ENCODE measurements at places on chromosomes 7 and 10. TPM values are rescaled to one million over a fixed set of nuclear protein-coding genes. Genes with fewer than 3 reads are reported as not detected.

The SYT15B gene
- 2.8 TPM for polyA plus RNA-seq

The CYP3A4 gene
- 0.20 TPM for polyA plus RNA-seq

The LIPK gene
- polyA plus RNA-seq = not detected

The HOXA11 gene
- polyA plus RNA-seq = 29.6 TPM

The EPO gene
- polyA plus RNA-seq = 0.17 TPM

The CTAGE4 gene
- polyA plus RNA-seq = 7.2 TPM

DNA sequence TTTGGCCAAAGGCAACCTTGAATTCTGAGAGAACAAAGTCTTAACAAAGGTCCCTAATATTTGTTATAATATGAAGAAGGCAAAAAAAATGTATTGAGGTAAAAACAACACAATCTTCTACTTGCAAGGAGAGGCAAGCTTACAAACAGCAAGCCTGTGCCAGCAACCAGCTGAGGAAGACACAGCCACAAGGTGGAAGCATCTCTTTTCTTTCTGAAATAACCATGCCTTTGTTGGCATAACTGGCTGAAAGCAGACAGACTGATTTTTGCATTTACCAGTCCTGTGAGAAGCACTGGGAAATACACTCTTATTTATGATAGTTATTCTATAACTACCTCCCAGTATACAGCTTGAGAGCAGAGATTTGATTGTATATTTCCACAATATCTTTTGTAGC is 292.0 kb downstream of the PHTF2 start:
- no peak for DNase-seq

DNA sequence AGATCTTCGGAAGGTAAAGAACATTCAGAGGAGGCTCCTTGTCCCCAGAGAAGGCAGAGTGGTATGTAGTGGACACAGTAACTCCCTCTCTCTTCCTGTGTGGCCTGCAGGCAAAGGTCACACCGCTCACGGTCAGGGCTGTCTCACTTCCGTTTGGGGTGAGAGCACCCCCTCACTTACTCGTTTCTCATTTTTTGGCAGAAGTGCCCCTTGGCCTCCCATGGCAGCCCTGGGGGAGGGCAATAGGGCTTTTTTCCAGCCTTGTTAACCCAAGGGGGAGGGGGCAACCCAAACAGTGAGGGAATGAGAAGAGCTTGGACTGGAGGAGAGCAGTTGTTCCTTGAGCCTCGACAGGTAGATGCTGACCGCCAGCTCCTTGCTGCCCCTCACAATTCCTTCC is 31.8 kb upstream of the SRGN start:
- DNase-seq = no peak

DNA sequence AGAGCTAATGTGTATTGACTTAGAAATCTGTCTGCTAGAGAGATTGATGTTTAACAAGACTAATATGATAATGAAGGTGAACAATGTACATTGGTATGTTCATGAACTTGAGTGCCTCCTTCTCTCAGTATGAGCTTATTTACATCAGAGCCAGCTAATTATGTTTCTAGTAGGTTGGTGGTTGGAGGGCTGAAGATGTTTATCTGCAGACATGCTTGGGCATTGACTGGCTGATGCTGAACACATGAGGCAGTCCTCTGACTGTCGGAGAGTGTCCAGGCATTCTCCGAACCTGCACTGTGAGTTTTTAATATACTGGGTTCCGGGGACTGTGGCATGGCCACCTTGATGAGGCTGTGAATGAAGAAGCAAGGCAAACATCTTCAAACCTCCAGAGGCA is 47.5 kb downstream of the BMPER start:
- no peak for DNase-seq

- DNase-seq = no peak
Observed at GRCh38 chr10:70192326-70192968, 22.1 kb upstream of the SAR1A start.

GRCh38 chr10:98418665-98419468 is 3.9 kb upstream of the PYROXD2 start:
- DNase-seq = no peak

- DNase-seq = no peak
Observed at GRCh38 chr7:143259765-143260164, 3.5 kb upstream of the GSTK1 start.

GRCh38 chr10:87861566-87861952 is 1.8 kb downstream of the KLLN start:
- DNase-seq = peak; percentile 45

- peak; percentile 9 for DNase-seq
Observed at GRCh38 chr10:80104066-80104926, 25.8 kb downstream of the TMEM254 start.

DNA sequence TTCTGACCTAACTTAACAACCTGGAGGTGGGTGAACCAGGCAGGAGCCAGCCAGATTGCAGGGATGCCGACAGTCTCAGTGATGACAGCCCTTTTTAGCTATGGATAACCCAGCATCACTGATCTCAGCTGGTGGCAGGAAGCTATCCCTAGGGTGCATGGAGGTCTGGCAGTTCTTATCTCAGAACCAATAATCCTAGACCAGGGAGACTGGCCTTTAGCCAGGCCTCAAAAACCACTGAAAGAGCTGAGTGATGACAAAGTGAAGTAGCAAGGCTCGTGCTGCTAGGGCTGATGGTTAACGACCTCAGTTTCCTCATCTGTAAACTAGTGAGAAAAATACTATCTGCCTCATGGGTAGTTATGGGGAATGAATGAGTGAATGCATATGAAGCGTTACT is 112.5 kb downstream of the RALA start:
- no peak for DNase-seq

GRCh38 chr10:47366181-47366631 is 17.9 kb downstream of the ZNF488 start:
- no peak for DNase-seq

DNA sequence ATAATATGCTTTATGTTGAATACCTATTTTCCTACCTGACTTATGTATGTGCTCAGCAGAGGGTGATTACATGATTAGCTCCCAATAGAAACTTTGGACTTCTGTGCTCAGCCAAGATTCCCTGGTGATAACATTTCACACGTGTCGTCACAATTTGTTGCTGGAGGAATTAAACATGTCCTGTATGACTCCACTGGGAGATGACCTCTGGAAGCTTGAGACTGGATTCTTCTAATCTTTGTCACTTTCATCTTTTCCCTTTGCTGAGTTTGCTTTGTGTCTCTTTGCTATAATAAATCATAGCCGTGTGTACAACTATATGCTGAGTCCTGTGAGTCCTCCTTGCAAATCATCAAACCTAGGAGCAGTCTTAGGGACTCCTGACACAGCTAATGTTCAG is 120.9 kb upstream of the LRRTM3 start:
- no peak for DNase-seq

DNA sequence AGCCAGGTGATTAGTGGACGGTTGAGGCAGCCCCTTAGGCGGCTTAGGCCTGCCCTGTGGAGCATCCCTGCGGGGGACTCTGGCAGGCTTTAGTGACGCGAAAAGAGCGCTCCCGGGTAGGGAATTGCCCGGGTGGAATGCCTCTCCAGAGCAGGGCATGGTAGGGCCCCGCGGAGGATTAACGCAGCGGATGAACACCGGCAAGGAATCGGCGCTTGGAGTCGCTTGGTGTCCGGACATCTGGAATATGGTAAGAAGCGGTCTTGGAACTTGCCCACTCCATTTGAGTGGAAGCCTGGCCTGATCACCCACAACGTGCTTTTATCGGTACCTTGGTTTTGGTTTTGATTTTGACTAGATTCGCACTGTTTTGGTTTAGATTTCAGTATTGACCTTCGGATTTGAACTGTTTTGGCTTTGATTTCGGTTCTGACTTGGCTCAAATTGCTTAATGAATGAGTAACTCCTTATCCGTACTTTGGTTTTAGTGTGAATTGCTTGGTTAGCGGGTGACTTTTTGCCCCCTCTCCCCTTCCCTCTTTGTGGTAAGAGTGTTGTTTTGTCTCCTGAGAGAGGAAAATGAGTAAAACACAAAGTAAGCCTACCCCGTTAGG is 24.2 kb upstream of the CHST3 start:
- no peak for DNase-seq

DNA sequence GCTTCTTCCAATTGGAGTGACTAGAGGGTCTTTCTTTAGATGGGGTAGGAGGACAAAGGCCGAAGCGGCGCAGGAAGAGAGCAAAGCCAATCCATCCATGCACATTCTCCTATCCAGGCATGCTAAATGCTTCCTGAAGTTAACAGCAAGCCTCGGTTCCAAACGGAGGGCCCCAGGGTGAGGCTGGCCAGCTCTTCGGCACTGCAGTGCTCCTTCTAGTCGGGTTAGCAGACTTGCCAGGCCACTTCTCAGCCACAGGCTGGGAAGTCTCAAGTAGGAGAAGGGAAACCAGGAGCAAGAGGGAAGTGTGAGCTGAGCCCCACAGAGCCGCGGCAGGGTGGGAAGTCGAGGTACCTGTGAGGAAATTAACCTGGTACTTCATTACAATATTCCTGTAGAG is 253.8 kb upstream of the INHBA start:
- no peak for DNase-seq

- no peak for DNase-seq
Observed at GRCh38 chr7:156897673-156898072, 4.7 kb upstream of the LMBR1 start.

GRCh38 chr10:99004738-99005137 is 230.9 kb downstream of the HPSE2 start:
- DNase-seq = no peak

DNA sequence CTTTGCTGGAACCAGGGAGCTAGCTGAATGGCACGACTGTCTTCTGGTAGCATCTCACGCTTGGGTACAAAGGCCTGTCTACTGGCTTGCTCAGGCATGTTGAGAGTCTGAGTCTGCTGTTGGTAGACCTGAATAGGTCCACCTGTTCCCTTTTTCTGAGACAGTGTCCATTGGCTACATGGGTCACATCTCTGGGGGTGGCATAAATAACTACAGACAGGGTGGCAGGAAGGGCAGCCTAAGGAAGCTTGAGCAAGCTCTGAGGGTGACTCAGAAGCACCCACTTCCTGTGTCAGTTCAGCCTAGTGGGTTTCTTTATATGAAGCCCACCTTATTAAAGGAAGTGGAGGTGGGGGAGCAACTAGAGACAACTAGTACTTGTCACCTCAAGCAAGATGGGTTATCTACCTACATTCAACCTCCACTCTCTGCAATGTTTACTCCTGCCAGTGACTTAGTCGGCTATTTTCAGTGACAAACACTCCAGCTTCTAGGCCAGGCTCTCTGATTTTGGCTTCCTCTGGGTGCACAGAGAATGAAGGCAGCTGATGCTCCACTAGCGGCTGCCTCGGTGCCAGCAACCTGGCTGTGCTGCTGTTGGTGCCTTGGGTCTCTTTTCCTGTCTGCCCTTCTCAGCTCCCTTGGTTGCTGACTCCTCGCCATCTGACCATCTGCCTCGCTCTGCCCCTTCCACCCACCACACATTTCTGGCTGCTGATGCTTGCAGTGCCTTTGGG is 5.7 kb upstream of the ZYX start:
- no peak for DNase-seq

- no peak for DNase-seq
Observed at GRCh38 chr10:66629996-66630395, 295.8 kb upstream of the LRRTM3 start.

DNA sequence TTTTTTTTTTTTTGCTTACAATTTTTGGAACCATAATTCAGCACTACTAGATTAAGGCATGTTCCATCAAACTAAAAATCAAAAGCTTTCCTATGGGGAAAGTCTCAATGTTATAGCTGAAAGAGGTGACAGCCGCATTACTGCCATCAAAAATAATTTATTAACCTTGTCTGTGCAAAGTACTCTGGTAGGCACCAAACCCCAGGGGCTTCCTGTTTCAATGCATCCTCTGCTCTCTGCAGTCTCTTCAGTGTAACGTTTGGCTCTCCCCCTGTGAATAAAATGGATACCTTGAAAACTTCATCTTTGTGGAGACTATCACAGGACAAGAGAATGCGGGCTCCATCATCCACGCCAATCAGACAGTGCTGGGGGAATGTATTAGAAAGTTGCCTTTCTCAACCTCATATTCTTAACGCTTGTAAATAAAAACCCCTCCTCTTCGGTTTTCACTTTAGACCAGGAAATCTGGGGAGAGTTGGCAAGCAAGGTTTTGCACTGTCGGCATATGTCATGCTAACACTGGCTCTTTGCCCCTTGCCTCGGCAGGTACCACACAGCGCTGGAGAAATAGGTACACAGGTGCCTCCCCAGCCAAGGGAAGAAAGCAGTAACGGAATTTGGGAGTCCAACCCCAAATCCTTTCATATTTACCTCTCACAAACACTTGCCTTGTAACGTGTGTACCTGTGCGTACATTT is 1.6 kb upstream of the NRG3 start:
- no peak for DNase-seq

GRCh38 chr7:51300762-51301674 is 15.6 kb downstream of the COBL start:
- no peak for DNase-seq

Measured in left renal cortex interstitium (tissue), 4 donors.